ENCODE measurements at places on chromosomes 2 and 18.
A peak's percentile ranks its signal among the peaks of the same experiment; 100 is the strongest.

DNA sequence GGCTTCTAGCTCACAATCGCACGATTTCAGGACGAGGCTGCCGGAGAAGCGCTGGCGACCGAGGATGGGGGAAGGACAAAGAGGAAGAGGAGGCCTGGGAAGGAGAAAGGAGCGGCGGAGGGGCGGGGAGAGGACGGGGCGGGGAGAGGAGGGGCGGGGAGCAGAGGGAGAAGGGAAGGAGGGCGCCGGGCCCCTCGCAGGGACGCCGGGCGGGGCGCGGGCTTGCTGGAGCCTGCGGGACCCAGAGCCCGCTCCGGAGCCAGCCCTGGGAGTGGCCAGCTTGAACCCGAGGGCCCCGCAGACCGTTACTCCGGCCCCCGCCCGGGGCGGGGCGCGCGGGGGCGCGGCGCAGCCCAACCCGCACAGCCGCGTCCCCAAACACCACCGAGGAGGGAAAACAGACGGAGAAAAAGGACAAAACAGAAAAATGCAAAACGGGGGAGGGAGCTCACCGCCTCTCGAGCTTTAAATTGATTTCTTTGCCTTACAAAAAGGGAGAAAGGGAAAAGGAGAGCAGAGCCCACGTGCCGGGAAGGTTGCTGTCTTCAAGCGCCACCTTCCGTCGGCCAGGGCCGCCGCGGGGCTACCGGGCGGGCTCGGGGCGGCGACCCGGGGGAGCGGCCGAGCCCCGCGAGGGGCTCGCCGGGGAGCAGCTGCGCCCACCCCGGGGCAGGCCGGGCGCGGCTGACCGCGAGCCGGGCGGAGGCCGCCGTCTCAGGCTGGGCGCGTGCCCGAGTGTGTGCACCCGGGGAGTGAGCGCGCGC, 781 bp upstream of the SOX11 start:
- peak overlapping the region; percentile 10 for H3K4me3 ChIP-seq
- H3K36me3 ChIP-seq, result no peaks in the 10 kb centered on the region
- DNase-seq, result no peak
- peaks cover 31% of the 10 kb centered on the region for H3K4me1 ChIP-seq
- no peak overlapping the region for H3K27ac ChIP-seq

- H3K36me3 ChIP-seq, result no peaks in the 10 kb centered on the region
- DNase-seq, result no peak
- no peaks in the 10 kb centered on the region for H3K4me1 ChIP-seq
- H3K27ac ChIP-seq, result no peak overlapping the region
These were observed 63.4 kb downstream of the LHCGR start for GRCh38 chr2:48691935-48692691.

DNA sequence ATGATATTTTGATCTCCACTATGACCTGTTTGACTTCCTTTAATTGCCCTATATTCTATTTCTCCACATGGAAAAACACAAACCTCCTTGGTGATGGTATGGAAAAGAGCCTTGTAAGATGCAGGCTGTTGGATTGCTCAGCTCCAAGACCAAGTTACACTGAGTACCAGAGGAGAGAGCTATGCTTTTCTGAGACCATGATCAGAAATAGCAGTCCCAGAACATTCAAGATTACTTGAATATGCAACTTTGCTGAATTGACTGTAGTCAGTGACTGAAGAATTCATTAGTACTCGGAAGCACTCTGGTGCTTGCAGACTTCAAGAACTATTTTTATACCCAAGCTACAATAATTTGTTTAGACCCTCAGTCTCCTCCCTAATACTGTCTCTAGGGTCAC, 310.6 kb upstream of the FSIP2 start:
- no peaks in the 10 kb centered on the region for H3K36me3 ChIP-seq
- no peak for DNase-seq
- no peak overlapping the region for H3K27ac ChIP-seq
- no peaks in the 10 kb centered on the region for H3K4me1 ChIP-seq
- no peak overlapping the region for H3K4me3 ChIP-seq

GRCh38 chr2:203758841-203759689, 52.6 kb downstream of the CD28 start:
- no peaks in the 10 kb centered on the region for H3K36me3 ChIP-seq
- H3K27ac ChIP-seq, result no peak overlapping the region
- DNase-seq, result no peak
- no peak overlapping the region for H3K4me3 ChIP-seq
- no peaks in the 10 kb centered on the region for H3K4me1 ChIP-seq
- no peaks in the 10 kb centered on the region for H3K27me3 ChIP-seq

DNA sequence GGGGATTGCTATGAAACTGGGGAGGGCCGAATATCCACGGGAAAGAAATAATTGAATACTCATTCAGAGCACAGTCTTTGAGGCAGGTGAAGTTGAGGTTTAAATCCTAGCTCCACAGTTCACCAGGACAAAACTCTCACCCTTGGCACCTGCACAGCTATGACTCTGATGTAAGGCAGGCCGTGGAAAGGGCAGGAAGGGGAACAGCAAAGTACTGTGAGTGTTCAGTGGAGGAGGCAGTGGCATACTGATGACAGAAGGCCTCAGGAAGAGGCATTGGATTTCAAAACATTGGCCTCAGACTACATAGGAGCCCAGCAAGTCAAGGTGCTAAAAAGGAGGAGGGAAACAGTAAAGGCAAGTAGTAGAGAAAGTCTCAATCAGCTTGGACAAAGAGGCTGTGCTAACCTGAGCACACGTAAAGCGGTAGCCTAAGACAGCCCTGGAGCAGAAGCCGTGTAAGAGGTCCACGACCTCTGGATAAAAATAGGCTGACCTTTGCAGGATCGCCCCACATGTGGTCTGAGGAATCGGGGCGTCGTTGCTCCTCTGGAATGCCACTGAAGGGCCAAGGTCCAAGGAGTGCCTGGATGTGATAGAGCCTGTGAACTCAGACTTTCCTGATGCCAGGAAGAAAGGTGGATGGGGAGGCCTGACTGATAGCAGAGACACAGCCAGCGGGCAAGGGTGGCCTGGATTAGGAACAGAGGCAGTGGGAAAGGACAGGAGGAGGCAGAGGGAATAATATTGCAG, 243.6 kb downstream of the PID1 start:
- no peak overlapping the region for H3K4me3 ChIP-seq
- H3K27me3 ChIP-seq, result no peaks in the 10 kb centered on the region
- no peaks in the 10 kb centered on the region for H3K4me1 ChIP-seq
- DNase-seq, result no peak
- H3K27ac ChIP-seq, result no peak overlapping the region

- no peak overlapping the region for H3K4me3 ChIP-seq
- no peak overlapping the region for H3K27ac ChIP-seq
- H3K4me1 ChIP-seq, result peaks cover 5% of the 10 kb centered on the region
- H3K27me3 ChIP-seq, result no peaks in the 10 kb centered on the region
- DNase-seq, result no peak
These were observed 44.9 kb upstream of the SIGLEC15 start for GRCh38 chr18:45780568-45780967.

DNA sequence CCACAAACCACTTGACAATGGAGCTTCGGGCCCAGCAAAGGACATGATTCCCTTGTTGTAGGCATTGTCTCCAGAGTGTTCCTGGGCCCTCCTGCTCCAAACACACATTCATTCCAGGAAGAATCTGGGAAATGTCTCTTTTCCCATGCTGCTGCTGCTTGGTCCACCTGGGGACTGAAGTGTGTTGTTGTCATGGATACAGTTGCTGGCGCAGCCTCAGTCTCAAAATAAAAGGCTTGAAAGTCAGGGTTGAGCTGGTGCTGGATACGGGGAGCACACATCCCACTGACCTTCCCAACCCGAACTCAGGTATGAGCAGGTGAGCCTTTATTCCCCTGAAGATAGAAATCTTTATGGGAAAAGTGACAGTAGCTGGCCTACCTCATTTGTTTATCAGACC, 30.6 kb upstream of the SPP2 start:
- no peak for DNase-seq
- no peaks in the 10 kb centered on the region for H3K4me1 ChIP-seq
- no peaks in the 10 kb centered on the region for H3K36me3 ChIP-seq
- H3K27ac ChIP-seq, result no peak overlapping the region

GRCh38 chr2:120236791-120237190, 13.6 kb upstream of the TMEM185B start:
- H3K4me1 ChIP-seq, result peaks cover 22% of the 10 kb centered on the region
- H3K27ac ChIP-seq, result no peak overlapping the region
- H3K27me3 ChIP-seq, result no peaks in the 10 kb centered on the region
- H3K36me3 ChIP-seq, result no peaks in the 10 kb centered on the region
- H3K4me3 ChIP-seq, result no peak overlapping the region
- DNase-seq, result no peak

DNA sequence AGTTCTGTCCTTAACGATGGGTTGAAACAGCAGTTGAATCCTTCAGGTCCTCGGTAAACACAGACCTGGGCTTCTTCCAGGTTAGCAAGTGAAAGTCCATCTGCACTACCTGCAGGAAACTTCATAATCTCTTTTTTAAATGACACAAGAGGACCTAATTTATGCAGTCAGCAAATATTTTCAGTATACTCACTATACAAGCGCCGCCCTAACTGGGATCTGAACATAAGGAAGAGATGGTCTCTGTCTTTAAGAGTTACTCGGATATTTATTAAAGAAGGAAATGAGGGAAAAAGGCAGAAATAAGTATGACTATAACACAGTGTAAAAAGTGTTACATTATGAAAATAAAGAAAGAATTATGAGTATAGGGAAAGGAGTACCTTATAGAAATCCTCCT, 103.3 kb downstream of the NBAS start:
- no peak overlapping the region for H3K4me3 ChIP-seq
- no peaks in the 10 kb centered on the region for H3K4me1 ChIP-seq
- H3K27me3 ChIP-seq, result no peaks in the 10 kb centered on the region
- no peak overlapping the region for H3K27ac ChIP-seq
- H3K36me3 ChIP-seq, result peaks cover 16% of the 10 kb centered on the region

DNA sequence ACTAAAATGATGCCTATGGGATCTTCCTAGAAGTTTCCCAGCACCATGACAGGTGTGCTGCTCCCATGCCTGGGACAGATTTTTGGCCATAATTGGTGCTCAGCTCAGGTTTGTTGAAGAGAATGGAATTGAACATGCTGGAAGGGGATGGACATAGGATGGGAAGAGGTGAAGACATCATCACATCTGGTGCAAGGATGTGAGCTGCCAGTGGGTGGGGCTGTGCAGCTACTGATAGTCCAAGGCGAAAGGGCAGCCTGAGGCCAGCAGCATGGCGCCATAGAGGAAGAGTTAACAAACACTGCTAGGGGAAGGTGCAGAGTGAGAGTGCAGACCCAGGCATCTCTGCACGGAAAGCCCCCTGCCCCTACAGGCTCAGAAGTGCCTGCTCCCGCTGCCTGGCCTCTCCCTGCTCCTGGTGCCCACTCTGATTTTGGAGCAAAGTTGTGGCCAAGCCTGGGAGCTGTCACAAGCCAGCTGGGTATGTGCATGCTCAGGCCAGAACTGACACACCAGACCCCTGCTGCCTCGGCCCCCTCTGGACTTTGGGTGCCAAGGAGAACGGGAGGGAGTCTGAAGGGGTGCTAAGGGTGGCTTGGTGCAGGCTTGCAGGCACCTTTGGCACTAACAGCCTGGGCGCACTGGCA, 178.6 kb downstream of the ZBTB7C start:
- H3K27ac ChIP-seq, result no peak overlapping the region
- H3K4me3 ChIP-seq, result no peak overlapping the region
- H3K36me3 ChIP-seq, result no peaks in the 10 kb centered on the region
- H3K27me3 ChIP-seq, result peaks cover 7% of the 10 kb centered on the region
- peak; percentile 40 for DNase-seq

- no peaks in the 10 kb centered on the region for H3K27me3 ChIP-seq
- no peaks in the 10 kb centered on the region for H3K36me3 ChIP-seq
- no peak overlapping the region for H3K27ac ChIP-seq
- DNase-seq, result peak; percentile 39
These were observed 652.7 kb upstream of the FANCL start for GRCh38 chr2:58893656-58894351.

DNA sequence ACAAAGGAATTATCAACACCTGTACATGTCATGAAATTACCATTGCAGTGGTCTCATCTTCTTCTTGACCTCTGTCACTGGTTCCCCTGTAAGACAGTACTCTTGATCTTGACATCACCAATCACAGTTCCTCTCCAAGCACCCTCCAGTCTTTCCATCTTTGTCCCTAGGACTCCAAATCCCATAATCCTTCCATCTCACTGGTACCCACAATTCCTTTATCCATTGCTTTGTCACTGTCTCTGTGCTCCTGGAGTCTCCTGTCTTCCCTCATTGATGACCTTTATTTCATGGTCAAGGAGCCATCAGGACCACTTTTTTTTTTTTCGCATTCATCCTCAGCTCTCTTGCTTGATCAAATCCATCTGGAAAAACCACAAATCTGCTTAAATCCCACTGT, 56.7 kb downstream of the COL4A3 start:
- no peaks in the 10 kb centered on the region for H3K36me3 ChIP-seq
- DNase-seq, result no peak
- no peak overlapping the region for H3K4me3 ChIP-seq
- no peak overlapping the region for H3K27ac ChIP-seq
- H3K4me1 ChIP-seq, result no peaks in the 10 kb centered on the region

- H3K4me3 ChIP-seq, result no peak overlapping the region
- no peak for DNase-seq
- H3K4me1 ChIP-seq, result no peaks in the 10 kb centered on the region
- no peaks in the 10 kb centered on the region for H3K27me3 ChIP-seq
- H3K36me3 ChIP-seq, result no peaks in the 10 kb centered on the region
These were observed 534.1 kb downstream of the CNTNAP5 start for GRCh38 chr2:124559236-124559635.

GRCh38 chr2:117071556-117072102, 742.9 kb upstream of the DDX18 start:
- no peak for DNase-seq
- H3K4me3 ChIP-seq, result no peak overlapping the region
- no peaks in the 10 kb centered on the region for H3K27me3 ChIP-seq

GRCh38 chr2:182448371-182448770, 21.5 kb upstream of the PDE1A start:
- no peaks in the 10 kb centered on the region for H3K27me3 ChIP-seq
- no peak overlapping the region for H3K27ac ChIP-seq

GRCh38 chr2:158205215-158205614, 103.5 kb downstream of the UPP2 start:
- no peaks in the 10 kb centered on the region for H3K27me3 ChIP-seq
- DNase-seq, result no peak
- H3K4me3 ChIP-seq, result no peak overlapping the region

DNA sequence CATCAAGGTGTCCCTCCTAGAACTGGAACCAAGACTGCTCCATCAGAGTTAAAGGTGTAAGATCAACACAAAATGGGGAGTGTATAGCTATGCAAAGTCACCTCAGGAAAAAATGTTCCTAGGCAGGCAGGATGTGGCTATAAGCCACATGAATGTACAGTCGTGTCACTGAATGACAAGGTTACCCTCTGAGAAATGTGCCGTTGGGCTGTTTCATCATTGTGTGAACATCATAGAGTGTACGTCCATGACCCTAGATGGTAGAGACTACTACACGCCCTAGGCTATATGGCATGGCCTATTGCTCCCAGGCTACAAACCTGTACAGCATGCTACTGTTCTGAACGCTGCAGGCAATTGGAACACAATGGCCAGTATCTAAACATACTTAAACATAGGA, 24.5 kb downstream of the TYMS start:
- peak; percentile 84 for DNase-seq
- H3K36me3 ChIP-seq, result peaks cover 82% of the 10 kb centered on the region
- H3K27me3 ChIP-seq, result no peaks in the 10 kb centered on the region
- no peak overlapping the region for H3K27ac ChIP-seq
- H3K4me3 ChIP-seq, result no peak overlapping the region
- H3K4me1 ChIP-seq, result peaks cover 11% of the 10 kb centered on the region

GRCh38 chr18:50848061-50848551, 28.3 kb upstream of the MRO start:
- H3K4me1 ChIP-seq, result no peaks in the 10 kb centered on the region
- DNase-seq, result no peak
- no peak overlapping the region for H3K27ac ChIP-seq
- H3K4me3 ChIP-seq, result no peak overlapping the region
- no peaks in the 10 kb centered on the region for H3K36me3 ChIP-seq

- no peak overlapping the region for H3K27ac ChIP-seq
- H3K4me3 ChIP-seq, result no peak overlapping the region
- no peaks in the 10 kb centered on the region for H3K27me3 ChIP-seq
- H3K4me1 ChIP-seq, result no peaks in the 10 kb centered on the region
- no peak for DNase-seq
These were observed 23.3 kb downstream of the NEB start for GRCh38 chr2:151711025-151711424.

Measured in common myeloid progenitor, CD34-positive (primary cell).